ENCODE measurements at places on chromosomes 3 and 15.

DNA sequence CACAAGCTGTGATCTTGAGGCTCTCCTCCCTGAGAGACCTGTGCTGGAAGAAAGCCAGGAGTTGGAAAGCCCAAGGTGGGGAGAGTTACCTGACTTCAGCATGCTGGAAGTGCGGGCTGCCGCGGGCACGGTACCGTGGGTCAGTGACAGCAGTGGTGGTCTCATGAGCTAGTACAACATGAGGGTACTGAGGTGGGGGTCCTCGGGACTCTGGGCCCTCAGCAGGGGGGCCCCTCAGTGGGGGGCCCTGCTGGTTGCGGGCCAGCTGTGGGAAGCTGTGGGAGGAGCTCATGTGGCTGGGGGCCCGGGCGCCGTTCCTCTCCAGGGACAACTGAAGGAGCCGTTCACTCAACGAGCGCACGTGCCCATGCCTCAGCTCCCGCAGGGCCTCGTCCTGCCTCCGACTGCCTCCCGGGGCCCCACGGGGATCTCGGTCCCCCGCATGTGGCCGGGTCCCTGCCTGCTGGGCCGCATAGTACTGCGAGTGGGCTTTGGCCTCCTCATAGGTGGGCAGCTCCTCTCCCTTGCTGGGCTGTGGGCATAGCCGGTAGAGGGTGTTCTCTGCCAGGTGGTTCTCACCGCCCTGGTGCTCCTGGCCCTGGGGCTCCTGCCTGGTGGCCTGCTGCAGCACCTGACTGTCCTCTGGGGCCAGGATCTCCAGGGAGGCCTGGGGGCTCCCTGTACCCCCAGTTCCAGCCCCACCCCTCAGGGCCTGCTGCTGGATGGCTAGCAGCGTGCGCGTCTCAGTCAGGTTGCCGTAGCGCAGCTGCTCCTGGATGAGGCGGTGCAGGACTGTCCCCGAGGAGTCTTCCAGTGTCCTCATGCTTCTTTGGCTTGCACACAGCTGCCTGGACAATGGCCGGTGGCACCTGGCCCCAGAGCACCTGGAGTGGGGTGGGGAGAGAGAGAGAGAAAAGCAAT is 3.4 kb downstream of the AMOTL2 start:
- DNase-seq: no peak

- no peak for DNase-seq
Observed at GRCh38 chr3:132245552-132246142, 71.6 kb upstream of the ACP3 start.

DNA sequence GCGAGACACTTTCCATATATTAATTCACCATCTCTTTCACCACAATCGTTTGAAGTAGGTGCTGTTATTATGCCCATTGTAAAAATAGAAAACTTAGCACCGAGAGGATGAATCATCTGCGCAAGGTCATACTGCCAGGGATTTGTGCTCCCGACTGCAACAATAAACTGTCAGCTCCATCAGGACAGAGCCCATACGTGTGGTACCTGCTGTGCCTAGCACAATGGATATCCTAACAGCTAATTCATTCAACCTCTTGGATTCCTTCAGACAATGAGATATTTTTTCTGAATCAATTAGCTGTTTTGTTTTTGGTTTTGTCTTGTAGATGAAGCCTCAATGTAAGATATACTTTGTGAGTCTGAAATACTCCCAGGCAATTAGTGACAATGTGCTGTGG is 32.3 kb upstream of the PROK2 start:
- DNase-seq: no peak

- no peak for DNase-seq
Observed at GRCh38 chr3:172903642-172904320, 153.3 kb downstream of the ECT2 start.

DNA sequence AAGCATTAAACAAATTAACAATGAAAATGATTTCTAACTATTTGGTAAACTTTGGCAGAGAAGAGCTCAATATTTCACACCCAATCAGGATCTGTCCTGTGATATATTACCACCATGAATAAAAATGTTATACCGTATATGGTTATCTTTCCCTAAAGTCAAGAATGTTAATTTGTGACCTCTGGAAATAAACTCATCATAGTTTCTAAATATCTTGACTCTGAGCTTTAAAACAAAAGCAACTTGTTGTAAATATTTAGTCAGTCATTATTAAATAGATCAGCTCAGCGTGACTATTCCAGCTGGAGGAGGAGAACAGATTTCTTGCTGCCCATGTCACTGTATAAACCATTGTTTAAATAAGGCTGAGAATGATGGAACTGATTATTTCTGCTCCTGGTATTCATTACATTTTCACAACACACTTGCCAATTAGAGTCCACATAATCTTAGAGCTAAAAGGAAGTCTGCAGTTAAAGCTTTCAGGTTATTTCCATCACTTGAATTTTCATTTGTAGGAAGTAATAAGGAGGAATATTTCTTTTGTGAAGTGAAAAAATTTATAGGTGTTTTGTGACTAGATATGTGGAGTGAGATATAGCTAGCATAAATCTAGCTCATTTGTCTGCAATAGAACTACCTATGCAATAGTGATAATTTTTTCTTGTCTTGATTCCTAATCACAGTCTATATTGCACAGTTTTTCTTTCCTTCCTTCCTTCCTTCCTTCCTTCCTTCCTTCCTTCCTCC is 106.5 kb upstream of the P2RY1 start:
- no peak for DNase-seq

DNA sequence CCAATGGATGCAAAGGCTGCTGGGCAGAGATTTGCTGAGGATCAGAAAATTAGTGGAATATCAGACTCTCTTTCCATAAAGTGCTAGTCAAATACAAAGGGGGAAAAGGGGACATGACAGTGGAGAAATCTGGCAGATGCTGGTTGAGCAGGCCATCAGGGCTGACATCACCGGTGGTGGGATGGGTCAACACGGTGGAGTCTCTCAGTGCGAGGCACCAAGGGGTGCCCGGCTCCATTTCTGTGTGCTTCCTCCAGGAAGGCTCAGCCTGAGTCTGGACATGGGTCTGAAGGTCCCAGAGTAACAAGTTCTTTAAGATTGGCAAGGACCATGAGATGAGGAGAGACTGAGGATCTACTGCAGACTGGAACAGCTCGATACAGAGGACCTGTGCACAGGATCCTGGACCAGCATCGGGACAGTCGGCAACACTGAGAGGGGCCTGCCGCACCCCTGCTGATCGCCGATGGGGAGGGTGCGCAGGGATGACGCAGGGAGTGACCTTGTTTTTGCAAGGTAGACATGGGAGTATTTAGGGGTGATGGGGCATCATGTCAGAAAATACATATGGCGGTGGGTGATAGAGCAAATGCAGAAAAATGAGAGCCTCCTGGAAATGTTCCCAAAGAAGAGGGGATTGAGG is 92.7 kb downstream of the SEC22A start:
- DNase-seq: no peak

DNA sequence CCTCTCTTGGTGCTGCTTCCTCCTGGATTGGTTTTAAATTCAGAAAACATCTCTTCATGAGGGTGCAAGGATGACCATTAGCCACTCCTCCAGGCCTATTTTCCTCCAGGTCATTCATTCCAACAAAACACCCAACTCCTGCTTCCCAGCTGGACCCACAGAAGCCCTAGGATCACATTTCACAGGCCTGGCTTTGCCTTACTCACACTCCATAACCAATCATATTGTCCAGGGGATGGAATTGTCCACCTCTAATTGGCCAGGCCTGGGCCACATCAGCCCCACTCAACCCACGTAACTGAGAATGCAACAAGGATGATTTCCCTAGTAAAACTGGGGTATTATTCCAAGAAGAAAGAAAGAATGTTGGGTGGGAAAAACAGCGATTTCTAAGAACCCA is 616.7 kb upstream of the SUCLG2 start:
- DNase-seq: no peak

DNA sequence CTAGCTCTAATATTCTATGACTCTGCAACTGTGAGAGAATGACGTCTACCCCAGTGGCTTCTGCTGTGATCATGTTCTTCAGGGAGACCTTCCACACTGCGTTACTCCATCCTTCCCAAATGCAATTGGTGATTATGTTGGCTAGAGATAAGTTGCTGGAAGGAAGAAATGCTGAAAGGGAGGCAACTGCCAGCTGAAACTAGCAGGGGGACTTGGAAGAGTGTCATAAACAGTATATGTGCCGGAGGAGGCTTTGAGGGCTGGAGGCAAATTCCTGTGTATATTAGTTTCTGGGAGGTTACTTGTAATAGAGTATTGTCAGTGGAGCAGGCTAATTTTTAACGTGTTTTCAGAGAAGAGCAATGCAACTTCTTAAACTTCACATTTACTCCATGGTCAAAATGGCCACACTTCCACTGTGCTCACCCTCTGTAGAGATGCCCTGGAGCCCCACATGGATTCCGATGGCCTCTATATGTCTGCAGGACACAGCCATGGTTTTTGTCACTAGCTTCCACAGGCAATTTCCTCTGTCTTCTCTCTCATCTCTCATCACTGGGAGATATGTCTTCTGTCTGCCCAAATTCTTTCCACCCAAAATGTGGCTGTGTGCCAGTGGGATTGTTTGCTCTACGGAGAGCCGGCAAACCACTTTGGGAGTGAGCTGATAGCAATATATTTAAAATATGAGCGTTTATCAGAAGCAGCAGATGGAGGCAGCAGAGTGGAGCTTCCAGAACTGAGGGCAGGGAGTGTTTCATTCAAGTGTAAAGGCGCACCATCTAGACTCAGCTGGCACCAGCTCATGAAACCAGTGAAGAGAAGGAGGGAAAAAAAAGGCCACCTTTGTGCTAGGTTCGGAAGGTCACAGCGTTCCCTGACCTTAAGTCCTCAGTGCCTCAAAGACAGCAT is 13.3 kb upstream of the CD47 start:
- DNase-seq: no peak

GRCh38 chr3:41600616-41601015 is 361.3 kb downstream of the ULK4 start:
- DNase-seq: no peak

GRCh38 chr3:140146668-140147067 is 211.7 kb downstream of the CLSTN2 start:
- DNase-seq: no peak

- no peak for DNase-seq
Observed at GRCh38 chr15:85942632-85943031, 137.0 kb upstream of the AGBL1 start.

- no peak for DNase-seq
Observed at GRCh38 chr15:66105286-66106265, 148.0 kb downstream of the MEGF11 start.

DNA sequence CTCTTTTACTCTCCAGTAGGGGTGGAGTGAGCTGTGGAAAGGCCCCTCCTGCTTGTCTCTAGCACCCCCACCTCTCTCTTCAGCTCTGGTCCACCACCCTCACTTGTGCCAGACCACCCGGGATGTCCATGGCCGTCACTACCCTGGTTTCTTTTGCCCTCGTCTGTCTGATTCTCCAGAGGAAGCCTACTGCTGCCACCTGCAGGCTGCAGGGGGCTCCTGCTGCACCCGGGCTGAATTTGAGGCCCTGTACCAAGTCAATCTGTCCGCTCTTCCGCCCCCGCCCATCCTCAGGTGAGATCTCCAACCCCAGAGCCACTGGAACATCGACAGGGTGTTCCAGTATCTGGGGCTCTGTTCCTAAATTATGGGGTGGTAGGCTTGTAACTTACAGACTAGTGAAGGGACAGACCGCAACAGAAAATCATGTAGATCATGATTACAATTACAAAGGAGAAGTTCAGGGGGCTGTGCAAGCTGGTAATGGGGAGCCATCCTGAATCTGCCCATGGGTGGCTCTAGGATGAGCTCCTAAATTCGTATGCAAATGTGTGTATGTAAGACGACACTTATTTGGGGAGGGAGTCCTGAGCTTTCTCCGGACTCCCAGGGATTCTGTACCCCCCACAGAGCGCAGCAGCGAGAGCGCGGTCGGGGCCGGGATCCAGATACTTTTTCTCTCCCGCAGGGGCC is 683 bp upstream of the UNC45A start:
- DNase-seq: peak; percentile 62

DNA sequence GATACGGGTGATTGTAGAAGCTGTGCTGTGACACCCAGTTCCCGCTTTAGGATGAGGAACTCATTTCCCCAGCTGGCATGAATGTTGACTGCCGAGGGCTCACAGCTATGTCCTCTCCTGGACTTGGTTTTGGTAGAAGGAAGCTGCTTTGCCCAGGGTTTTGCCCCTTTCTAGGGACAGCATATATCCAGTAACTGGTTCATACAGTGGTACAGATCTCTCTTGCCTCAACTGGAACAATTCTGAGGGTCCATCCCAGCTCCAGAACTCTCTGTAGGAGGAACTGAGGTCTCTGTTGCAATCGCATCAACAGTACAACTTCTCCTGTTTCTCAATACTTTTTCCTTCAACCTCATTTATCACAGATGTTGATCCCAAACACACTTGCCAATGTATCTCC is 54.5 kb upstream of the FNDC3B start:
- no peak for DNase-seq

DNA sequence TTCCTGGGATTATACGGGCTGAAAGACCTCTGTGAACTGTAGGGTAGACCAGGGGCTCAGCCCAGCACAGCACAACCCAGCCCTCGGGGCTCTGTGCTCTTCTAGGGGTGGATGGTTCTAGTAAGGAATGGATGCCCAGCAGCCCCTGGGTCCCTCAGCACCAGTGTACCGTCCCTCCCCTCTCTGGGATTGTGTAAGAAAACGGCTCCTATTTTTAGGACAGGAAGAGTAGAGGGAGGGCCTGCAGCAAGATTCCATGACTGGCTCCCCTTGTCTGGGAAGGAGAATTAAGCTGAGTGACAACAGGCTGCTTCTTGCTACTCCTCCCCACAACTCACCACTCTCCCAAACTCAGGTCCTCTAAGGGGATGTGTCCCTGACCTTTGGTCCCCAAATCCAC is 270.8 kb upstream of the TOPAZ1 start:
- no peak for DNase-seq

- DNase-seq: no peak
Observed at GRCh38 chr15:53625962-53626845, 133.3 kb downstream of the WDR72 start.

GRCh38 chr3:53836084-53836872 is 9.9 kb downstream of the CHDH start:
- no peak for DNase-seq

DNA sequence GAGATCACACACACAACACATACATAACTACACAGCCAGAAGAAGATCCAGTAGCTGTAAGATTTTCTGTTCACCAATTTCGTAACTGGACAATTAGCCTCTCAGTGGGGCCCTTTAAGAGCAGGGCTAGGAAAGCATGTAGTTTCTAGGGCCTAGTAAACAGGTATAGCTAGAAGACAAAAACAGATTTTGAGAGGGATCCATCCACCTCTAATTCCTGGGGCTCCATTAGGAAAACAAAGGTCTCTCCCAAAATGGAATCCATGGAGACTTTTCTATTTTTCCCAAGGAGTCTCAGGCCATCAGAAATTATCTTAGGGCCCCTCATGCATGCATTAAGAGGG is 10.5 kb downstream of the KIF15 start:
- no peak for DNase-seq

DNA sequence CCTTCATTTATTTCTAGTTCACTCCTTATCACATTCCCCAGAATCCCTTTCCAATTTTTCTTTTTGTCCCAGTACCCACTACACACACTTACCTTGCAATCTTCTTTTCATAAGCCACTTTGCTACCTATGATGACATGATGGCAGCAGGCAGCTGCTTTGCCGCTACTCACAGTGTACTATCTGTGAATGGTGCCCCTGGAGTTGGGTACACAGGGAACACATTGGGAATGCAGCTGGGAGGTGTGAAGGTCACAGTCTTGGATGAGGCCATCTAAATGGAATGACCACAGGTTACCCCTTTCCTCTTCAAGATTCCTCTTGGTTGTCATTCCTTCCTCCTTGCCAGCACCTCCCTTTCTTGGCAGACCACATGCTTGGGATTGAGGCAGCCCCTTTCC is 20.8 kb upstream of the TNIK start:
- no peak for DNase-seq
